ENCODE measurements at places on chromosomes 1 and 21.

GRCh38 chr21:39118604-39119215 lies 64.5 kb downstream of the PSMG1 start:
- no peak for DNase-seq

GRCh38 chr1:215581896-215582295 lies 14.8 kb downstream of the KCTD3 start:
- no peak for DNase-seq

DNA sequence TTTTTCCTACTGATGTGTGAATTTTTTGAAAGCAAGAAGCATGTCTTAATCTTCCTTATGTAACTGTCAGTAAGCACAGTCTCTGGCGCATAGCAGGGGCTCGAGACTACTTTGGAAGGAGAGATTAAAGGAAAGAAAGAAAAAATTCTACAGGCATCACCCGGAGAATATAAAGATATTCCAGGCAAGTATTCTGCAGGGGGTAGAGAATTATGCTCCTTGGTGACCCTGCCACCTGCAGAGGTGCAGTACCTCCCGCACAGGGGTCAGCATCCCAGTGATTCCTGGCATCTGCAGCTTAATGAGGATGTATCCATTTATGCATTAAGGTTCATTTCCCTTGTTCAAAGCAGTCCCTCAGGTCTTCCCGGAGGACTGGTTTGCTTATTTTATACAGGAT lies 87.6 kb upstream of the WLS start:
- DNase-seq: no peak

DNA sequence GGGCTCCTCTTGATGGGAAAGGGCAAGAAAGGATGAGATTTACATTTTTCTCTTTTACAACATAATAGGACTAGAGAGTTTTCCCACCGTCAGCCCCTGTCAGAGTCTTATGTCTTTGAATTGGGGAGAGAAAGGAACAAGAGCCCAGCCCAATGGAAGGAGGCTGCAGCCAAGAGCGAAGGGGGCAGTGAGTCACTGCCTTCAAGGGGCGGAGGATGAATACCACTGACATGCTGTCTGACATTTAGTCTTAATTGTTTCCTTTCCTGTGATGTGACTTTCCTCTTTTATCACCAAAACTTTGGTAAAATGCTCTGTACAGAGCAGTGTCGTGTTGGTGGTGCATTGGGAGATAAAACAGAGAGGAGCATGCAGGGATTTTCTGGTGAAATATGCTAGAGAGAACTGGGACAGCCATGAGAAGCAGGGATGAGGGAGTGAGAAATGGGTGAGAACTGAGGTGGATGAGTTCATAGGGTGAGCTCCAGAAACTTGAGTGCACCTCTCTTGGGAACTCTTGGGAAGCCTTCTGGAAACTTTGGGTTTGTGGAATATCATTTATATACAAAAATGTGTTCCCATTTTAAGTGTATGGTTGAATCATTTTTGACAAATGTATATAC lies 179.9 kb upstream of the FGGY start:
- no peak for DNase-seq

GRCh38 chr1:82775406-82776000 lies 974.8 kb downstream of the ADGRL2 start:
- no peak for DNase-seq

DNA sequence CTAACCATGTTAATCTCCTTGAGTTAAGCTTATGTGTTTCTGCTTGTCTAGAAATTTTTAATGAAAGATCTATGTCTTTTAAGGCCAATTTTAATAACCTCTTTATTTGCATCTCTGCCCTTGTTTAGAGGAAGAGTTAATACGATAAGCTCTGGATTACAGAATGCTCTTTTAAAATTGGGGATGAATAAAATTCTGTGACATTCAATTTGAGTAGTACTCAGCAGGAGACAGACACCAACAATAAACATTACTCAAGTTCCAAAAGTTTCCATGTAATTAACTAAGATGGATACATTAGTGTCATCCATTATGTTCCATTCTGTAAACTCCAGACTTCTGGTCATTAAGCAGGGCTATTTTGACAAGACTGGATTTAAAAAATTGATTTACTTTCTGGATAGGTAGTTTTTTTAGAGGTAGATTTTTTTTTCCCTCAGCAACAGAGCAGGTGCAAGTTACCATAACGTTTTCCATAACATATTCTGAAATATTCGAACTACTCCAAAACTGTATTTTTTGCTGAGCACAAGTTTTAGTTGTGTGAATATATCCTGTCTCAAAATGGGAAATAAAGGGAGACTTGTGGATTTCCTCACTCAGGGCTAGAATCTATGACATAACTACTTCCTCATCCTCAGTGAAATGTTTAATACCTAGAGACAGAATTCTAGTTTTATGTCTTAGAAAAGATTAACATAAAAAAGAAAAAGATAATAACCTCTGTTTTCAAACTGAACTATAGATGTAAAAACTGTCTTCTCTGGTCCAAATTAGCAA lies 221.7 kb downstream of the NEGR1 start:
- no peak for DNase-seq

DNA sequence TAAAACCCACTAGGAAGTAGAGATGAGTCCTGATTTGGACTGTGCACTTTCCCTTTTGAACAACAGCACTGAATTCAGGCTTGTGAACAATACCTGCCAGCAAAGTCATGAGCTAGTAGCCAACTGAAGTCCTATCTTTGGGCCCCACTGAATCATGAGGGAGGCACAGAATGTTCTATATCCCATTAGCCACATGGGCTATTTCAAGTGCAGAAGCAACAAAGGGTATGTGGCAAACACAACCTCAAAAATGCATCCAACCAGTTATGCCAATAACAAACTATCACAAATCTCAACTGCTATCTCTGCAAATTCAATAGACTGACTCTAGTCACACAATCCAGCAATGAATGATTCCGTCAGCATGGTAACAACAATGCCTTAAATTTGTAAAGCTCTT lies 276.0 kb downstream of the MRPL39 start:
- DNase-seq: no peak

- no peak for DNase-seq
These were observed 68.4 kb downstream of the MACF1 start for GRCh38 chr1:39272798-39273469.

DNA sequence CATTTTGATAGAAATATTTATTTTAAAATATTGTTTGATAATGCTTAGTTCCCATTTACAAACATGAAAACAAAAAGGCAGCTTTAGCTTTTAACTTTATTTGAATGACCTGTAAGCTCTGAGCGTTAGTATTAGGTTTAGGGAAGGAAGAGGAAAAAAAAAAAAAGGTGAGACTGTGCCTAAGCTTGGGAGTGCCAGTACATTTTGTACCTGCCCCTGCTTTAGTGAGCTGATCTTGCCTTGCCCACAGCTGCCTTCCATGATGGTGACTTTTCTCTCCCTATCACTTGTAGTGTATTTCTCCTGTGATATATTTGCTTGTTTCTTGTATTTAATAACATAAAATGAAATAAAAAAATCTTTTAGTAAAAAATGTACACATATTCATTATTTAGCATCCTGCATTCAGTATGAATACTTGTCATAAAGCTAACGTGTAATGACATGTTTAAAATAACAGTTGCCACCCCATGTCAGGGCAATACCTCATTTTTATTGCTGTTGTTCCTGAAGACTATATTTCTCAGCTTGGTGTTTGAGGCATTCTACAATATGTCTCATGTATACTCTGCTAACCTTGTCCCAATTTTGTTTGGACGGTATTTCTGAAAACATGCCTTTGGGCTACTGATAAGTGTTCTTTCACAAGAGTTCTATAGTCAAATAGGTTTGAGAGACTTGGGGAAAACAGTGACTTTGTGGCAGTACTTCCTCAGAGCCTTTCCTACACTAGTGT lies 76.3 kb downstream of the NEK7 start:
- no peak for DNase-seq

GRCh38 chr1:231385416-231385748 lies 36.7 kb downstream of the EGLN1 start:
- DNase-seq: no peak

DNA sequence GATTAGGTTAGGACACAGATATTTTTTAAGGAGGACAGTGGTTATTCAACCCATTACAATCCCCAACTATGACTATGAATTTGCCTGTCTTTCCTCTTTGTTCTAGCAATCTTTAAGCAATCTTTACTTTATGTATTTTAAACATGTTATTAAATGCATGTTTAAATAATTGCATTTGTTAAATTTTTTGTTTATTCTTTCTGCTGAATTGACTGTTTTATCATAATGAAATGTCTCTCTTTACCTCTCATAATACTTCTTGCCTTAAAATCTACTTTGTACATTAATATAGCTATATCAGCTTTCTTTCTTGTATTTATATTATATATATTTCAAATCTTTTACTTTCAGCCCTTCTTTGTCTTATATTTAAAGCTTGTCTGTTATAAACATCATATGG lies 46.1 kb downstream of the CR1L start:
- DNase-seq: no peak

DNA sequence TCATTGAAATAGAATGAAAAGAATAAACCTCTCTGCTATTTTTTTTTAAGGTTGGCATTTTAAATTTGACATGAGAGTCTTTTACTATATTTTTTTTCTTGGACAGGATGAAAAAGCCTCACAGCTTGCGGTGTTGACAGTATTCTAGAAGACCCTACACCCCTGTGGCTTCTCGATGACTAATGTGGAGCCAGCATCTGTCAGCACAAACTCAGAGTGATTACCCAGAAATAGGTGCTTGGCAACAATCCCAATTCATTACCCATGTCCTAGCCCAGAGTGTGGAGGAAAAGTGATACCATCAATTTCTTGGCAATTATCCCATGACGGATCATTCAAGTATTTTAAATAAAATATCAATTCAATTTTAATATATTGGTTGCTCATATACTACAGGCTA lies 186.8 kb upstream of the MAP1LC3C start:
- no peak for DNase-seq

DNA sequence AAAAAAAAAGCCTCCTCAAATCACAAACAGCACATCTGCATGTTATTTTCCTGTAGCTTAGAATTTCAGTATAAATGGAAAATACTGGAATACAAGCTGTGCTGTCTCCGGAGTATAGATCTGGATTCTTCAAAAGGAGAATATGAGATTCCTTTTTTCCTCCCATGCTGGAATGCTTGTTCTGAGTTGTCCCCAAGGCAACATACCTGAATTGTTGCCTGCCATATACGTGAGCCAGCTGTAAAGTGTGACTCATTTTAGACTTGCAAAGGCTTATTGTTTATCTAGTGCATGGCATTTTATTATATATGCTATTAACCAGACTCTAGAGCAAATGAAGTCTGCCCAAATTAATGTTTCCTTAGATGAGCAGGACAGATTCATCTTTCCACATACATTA lies 95.0 kb upstream of the C1orf105 start:
- DNase-seq: peak; percentile 3

GRCh38 chr1:53377438-53377841 lies 49.6 kb upstream of the LRP8 start:
- no peak for DNase-seq

- DNase-seq: no peak
These were observed 785 bp downstream of the ZNF697 start for GRCh38 chr1:119647228-119647733.

- DNase-seq: no peak
These were observed 8.7 kb downstream of the MRPS21 start for GRCh38 chr1:150302338-150302737.

GRCh38 chr1:76548513-76549100 lies 318.7 kb upstream of the ST6GALNAC5 start:
- no peak for DNase-seq

GRCh38 chr1:154533952-154534844 lies 24.3 kb downstream of the UBE2Q1 start:
- no peak for DNase-seq

- DNase-seq: no peak
These were observed 175.6 kb upstream of the ESRRG start for GRCh38 chr1:216898801-216899200.

- no peak for DNase-seq
These were observed 5.3 kb upstream of the SFT2D2 start for GRCh38 chr1:168220470-168220871.

- DNase-seq: no peak
These were observed 13.7 kb upstream of the SRP9 start for GRCh38 chr1:225763716-225764548.
